Stimulated activated CD8-positive, alpha-beta memory T cell treated with anti-CD3 and anti-CD28 coated beads, Interleukin-7, amount 100 ng/mL, for 1 hour (primary cell): ENCODE measurements at places on chromosomes 11 and 22.

- DNase-seq = no peak
Observed at GRCh38 chr11:22583963-22584492, 41.6 kb downstream of the FANCF start.

GRCh38 chr11:57476047-57476756 lies 15.9 kb downstream of the RTN4RL2 start:
- DNase-seq = no peak

DNA sequence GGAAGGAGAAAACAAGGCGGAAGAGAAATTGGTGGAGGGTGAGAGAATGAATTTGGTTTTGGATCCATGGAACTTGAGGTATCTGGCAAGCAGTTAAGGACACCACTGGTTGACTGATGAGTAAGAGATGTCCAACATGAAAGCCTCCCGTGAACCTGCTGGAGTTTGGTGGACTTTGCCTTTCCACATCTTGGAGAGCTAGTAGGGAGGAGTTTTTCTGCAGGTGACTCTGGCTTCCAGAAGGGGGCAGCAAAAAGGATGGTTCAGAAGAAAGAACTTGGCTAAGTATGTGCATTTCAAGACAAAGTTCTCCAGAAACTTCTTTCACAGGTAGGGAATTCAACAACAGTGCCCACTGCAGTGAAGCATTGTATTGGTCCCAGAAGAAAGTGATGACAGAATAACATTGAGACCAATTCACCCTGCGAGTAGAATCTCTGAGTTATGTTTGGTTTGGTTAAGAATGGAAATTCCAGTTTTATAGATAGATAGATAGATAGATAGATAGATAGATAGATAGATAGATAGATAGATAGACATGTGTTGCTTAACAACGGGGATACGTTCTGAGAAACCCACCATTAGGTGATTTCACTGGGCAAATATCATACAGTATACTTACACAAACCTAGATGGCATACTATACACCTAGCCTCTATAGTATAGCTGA lies 28.5 kb downstream of the DCDC1 start:
- DNase-seq = no peak

DNA sequence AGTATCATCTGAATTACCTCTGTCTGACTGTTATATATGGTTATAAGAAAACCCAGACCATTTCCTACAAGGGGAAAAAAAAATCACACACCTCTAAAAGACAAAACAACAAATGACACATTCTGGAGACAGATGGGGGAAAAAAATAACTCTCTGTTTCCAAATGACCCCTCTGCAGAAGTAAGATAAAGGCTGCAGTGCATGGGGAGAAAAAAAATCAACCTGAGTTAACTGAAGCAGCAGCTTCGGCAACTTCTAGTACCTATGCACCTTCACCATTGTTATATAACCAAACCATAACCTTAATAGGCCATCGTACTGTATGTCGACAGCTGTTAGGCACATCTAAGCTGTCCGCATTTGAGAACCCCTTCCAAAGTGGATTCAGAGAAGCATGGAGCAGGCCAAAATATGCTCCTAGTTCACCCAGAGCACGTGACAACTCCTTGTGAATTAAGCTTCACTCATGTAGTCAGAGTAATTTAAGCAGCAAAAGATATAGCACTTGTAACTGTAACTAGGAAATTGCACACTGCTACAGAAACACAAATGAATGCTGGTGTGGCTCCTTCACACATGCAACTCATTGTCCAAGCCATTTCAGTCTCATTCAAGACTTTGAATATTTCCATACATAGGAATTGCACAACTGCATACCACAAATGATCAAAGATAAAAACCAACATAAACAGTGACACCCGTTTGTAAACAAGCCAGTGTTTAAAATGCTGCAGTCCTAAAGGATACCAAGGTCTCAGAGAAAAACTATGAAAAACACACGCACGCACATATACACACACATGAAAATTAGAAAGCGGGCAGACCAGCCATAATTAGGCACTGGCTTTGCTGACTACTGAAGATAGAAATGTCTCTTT lies 2.7 kb downstream of the SIK3 start:
- no peak for DNase-seq
